ENCODE measurements at places on chromosomes 3 and 15.

- no peak for DNase-seq
Measured at GRCh38 chr15:95261968-95262367, 1030.6 kb downstream of the MCTP2 start.

DNA sequence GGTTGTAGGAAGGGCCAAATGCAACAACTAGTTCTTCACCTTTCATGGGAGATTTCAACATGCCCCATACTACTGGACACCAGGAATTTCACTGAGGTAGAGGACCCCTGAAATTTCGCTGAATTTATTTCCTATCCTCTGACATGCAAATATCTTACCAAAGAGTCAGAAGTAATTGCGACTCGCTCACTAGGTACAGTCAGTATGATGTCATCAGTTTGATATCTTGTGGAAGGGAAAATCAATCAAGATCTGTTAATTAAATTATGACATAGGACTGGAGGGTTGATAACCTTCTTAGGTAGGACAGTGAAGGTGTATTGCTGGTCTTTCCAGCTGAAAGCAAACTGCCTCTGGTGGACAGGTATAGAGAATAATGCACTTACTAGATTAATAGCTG is 74.9 kb upstream of the TNIK start:
- DNase-seq = no peak

DNA sequence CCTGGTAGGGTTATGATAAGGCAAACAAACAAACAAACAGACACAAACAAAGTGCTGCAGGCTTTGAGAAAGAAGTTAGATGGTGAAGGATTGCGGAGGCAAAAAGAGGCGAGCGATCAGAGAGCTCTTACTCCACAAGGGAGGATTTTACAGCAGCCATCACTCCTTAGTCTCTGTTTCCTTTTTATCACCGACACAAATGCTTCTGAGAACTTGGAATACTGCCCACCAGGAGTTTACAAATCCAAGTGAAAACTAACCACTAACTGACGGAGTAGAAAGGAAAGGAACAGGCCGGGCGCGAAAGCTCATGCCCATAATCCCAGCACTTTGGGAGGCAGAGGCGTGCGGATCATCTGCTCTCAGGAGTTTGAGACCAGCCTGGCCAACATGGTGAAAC is 35.6 kb upstream of the GPR160 start:
- DNase-seq = no peak

DNA sequence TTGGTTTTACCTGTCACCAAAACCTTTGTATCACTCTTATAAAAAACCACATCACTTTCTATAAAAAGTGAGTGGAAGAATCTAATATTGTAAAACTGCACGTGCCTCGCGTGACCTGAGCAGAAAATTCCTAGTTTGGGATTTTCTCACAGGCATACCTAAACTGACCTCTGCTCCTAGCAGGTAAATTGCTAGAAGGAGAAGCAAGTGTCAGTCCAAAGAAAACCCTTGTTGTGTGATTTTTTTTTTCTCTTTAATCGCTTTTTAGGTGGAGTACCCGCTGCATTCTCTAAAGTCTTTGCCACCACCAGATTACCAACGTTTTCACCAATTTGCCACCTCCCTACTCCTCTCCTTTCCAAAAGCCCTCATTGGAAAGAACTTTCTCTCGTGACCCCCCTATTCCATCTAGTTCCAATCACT is 534 bp upstream of the UBE2E1 start:
- no peak for DNase-seq

DNA sequence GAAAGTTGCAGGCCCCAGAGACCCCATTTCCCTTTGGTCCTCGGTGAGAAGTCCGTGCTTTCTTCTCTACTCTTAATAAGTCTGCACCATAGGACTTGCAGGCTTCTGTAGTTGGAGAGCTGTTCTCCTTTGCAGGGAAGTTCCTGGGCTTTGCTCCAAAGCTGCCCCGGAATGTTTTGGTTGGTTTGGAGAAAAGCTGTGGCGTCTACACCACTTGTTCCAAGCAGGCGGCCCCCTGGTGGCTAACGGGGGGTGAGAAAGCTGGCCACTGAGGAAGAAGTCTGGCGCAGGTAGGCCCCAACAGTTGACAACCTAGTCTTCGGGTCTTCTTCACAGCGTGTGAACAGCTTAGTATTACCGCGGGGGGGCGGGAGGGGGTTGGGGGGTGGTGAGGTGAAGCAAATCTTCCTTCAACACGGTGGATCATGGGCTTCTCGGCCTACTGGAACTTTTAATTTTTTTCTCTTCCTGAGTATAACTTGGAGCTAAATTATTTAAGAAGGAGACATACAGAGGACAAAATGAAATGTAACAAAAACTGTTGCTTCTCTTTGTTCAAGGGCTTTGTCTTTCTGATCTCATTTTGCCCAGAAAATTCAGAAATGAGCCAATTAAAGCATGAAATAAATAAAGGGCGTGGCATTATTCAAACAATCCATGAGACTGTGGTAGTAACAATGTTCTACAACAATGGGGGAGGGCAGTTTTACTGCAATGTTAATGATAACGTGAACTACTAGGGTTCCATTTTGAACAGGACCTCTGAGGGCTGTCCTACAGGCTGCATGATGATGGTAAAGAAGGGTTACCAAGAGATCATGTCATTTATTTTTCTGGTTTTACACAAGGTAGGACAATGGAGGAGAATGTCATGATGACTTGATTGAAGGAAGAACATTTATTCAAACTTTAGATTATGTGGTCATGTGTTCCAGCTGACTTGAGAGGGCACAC is 2.2 kb upstream of the THRB start:
- DNase-seq = peak; percentile 95

- peak; percentile 61 for DNase-seq
Measured at GRCh38 chr3:193572426-193572908, 17.8 kb upstream of the ATP13A4 start.

GRCh38 chr3:135895734-135896121 is 69.8 kb upstream of the PPP2R3A start:
- no peak for DNase-seq

DNA sequence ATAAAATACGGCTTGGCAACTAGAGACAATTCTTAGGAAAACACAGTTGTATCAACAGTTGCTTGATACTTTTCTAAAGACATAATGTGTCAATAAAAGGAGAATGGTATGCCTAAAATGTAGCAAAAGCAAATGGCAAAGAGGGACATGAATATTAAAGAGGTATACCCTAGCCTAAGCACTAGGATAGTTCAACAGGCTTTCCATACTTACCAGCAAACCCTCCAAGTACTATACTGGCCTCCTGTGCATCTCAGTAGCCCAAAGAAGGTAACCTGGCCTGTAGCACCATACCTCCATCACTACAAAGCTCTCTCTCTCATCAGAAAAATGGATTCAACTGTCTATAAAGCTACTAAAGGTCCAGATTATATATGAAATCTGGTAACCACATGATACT is 7.5 kb downstream of the SETD2 start:
- no peak for DNase-seq

DNA sequence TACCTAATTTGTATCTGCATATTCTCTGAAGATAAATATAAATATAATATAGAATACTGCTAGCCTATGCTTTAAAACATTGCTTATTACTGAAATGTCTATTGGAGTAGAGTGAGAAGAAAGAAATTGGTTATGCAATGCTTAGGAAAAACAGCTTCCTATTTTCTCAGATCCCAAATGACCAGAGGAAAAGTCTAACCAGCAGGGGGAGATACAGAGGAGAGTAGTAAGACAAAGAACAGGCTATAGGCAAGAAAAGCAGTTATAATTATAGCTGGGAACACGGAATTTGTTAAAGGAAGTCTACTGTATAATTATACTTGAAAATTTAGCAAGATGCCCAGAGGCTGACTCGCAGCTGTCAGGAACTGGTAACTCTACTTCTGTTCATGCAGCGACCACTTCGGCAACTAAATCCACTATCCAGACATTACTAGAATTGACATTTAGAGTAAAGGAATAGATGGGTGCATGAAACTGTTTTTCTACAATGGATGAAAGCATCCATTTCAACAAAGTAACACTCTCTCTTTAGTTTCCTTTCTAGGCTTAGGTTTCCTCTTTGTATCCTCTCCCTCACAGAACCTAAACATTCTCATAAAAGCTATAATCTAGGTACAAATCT is 97.2 kb downstream of the TBC1D5 start:
- no peak for DNase-seq

DNA sequence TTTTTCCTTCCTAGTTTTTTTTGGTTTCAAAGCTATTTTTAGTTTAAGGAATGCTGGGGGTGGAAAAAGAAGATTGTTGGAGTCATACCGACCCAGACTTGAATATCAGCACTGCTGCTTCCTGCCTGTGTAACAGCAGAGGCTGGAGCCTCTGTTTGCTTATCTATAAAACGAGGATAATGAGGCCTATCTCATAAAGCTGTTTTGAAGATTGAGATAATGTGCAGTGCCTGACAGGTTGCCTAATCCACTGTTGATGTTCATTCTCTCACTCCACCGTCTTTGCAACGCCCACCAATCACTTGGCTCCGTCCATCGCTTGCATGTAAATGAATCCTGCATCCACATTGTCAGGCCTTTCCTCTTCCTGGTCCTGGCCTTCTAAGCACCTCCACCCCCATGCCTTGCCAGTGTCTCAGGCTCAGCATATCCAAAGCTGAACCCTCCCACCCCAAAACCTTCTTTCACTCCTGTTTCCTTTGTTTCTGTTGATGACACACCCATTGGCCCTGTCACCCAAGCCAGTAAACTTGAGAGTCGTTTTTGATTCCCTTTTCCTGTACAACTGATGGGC is 94.9 kb downstream of the MEX3B start:
- DNase-seq = no peak

DNA sequence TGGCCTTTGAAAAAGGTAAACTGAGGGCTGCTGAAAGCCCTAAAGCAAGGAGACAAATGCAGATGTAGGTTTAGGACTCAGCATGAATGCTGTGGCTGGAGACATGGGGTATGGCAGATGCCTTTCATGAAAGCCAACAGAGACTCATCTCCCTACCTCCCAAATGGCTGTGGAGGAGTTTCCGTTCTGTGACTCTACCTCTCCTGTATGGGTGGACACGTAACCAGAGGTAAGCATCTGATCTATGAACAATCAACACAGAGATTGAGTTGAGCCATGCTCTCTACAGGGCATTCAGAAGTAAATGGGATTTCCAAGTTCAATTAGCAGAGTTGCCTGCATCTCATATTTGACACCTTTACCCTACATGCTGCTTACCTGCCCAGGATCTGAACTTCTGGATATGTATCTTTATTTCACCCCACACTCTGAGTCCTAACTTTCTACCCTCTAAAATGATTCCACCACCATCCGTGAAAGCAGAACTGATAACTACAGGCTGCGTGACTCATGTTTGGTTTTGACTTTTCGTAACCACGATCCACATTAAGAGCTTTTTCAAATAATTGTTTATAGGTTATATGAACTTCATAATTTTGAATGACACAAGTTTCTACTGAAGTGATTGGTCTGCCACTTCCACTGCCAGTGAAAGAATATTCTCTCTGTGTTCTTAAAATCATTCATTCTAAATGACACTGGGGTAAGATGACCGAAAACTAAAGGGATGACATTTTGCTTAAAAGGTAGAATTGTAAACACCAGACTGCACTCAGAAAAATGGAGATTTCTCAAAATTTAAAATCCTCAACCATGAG is 1058.7 kb downstream of the FHIT start:
- DNase-seq = no peak

GRCh38 chr3:23669541-23670255 is 136.1 kb upstream of the UBE2E1 start:
- no peak for DNase-seq

GRCh38 chr15:93029214-93029835 is 59.7 kb downstream of the RGMA start:
- DNase-seq = peak; percentile 79

DNA sequence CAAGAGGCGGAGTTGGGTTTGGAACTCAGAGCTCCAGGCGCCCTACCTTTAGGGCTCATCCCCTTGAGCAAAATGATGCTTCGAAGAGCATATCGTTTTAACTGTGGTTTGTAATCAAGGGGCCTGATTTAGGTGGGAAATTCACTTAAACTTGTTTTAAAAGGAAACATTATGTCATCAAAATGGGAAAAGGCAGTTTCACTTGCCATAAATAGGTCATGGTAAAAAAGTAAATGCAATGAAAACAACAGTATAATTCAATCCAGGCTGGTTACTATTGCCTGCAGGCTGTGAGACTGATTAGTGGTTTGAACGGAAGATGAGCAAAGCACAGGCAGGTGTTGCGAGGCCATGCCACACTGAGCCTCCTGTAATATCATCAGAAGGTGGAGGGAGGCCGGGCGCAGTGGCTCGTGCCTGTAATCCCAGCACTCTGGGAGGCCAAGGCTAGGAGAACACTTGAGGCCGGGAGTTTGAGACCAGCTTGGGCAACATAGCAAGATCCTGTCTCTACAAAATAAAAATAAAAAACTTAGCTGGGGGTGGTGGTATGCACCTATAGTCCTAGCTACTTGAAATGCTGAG is 2.1 kb downstream of the HDAC11 start:
- DNase-seq = peak; percentile 50

GRCh38 chr3:66494959-66495667 is 5.7 kb downstream of the LRIG1 start:
- DNase-seq = no peak

- DNase-seq = no peak
Measured at GRCh38 chr15:28082891-28083684, 16.0 kb downstream of the OCA2 start.

DNA sequence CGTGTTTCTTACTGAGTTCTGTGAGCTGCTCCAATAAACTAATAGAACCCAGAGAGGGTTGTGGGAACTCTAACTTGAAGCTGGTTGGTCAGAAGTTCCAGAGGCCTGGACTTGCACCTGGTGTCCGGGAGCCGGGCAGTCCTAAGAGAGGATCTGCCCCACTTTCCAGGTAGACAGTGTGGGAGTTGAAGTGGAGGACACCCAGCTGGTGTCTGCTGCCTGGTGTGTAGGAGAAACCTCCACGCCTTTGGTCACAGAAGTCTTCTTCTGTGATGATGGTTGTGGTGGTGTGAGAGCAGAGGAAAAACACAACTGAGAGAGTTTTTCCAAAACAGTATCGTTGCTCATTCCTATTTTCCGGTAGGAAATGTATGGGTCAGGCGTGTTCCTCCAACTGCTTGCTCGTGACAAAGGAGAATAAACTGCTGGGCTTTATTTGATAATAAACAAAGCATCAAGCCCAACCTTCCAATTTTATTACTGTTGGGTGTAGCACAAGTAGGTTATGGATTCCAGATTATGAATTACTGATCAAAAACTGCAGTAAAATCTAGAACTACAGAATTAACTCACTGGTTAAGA is 137.0 kb downstream of the KLF13 start:
- DNase-seq = no peak

DNA sequence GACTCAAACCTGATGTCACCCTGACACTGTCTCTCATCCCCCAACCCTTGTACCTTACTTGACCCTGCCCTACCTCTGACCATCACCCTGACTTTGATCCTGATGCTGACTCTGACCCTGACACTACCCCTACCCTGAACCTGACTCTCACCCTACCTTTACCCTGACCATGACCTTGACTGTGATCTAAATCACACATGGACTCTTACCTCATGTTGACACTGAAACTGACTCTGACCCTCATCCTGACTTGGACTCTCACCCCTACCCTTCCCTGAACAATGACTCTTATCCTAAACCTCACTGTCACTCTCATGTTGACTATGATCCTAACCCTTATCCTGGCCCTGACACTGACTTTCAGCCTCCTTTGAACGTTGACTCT is 21.7 kb upstream of the SLC25A26 start:
- DNase-seq = no peak

GRCh38 chr3:23662079-23662617 is 143.6 kb upstream of the UBE2E1 start:
- DNase-seq = no peak

GRCh38 chr15:81166636-81167305 is 29.9 kb upstream of the IL16 start:
- no peak for DNase-seq

GRCh38 chr3:8485141-8485870 is 16.3 kb upstream of the LMCD1 start:
- no peak for DNase-seq

GRCh38 chr3:11641683-11642430 is 1.9 kb downstream of the VGLL4 start:
- no peak for DNase-seq
